ENCODE measurements at places on chromosomes 13 and 19.

DNA sequence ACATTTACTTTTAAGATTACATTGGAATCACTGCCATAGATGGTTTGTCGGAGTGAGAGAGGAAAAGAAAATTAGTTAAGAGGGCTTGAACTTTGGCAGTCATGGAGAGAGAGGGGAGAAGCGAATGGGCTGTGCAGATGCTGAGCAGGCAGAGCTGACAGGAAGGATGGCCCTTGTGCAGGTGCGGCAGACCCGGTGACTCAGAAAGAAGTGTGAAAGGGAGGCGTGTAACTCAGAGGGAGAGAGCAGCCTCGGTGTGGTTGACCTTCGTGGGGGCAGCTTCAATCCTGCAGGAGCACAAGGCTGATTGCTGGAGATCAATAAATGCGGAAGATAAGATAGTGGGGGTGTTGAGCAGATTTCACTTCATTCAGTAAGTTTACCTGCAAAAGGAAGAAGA lies 76.9 kb downstream of the TNFSF13B start:
- DNase-seq, result no peak

GRCh38 chr19:37999309-38000213 lies 92.6 kb downstream of the SIPA1L3 start:
- DNase-seq, result no peak

DNA sequence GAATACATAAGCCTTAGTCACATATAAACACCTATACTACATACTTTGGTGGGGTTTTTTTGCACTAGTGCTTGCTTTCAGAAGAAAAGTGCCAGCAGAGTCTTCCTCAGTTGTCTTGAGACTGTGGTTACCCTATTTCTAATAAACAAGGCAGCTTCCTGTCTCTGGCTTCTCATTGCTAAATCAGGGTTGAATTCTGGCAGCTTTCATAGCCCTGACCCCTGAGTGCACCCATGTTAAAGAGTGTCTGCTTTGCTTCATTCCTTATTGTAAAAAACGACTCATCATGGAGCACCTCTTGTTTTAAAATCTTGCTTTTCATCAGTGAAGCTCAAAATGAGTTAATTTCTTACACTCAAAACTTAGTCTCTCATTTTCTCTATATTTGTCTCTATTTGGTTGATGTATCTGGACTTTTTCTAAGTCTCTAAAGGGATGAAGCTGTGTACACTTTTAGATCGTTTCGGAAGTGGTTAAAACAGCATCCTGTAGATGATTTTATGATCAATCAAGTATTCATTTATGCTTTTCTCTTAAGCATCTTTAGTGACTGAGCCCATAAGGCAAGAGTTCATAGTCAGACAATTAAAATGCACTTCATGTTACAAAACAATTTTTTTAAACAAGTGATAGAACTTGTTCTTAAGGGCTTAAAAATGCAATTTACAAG lies 72.1 kb downstream of the KLF12 start:
- DNase-seq, result no peak

DNA sequence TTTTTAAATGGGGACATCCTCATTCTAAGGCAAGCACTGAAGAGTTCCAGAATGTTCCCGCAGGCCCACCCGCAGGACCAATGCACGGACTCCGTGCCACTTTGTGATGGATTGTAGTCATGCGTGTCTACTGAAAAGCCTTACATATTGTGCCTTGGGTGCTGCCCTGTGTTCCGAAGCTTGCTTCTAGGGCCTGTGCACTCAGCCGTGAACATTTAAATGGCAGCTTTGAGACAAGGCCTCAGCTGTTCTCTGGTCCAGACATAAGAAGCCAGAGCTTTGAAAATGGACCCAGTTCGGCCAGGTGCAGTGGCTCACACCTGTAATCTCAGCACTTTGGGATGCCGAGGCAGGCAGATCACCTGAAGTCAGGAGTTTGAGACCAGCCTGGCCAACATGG lies 75.3 kb upstream of the CACNA1A start:
- no peak for DNase-seq

GRCh38 chr19:44627631-44628030 lies 14.3 kb downstream of the IGSF23 start:
- DNase-seq, result no peak

DNA sequence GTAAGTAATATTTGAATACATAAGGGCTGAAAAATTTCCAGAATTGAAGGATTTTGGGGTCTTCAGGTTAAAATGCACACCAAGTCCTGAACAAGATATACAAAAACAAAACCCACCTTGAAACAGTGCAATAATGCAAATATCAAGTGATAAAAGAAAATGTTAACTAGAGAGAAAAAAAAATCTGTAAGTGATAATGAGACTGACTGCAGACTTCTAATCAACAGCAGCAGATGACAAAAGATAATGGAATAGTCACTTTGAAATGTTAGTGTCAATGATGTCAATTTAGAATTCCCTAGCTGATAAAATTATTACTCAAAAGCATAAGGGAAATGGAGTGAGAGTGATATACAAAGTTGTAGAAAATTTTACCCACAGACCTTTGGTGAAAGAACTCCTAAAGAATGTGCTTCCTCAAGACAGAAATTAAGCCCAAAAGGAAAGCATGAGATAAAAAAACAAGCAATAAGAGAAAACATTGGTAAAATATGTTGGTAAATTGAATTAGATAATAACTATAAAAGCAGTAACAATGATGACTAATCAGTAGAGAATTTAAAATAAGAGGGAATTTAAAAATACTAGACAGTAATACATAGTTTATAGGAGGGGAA lies 12.4 kb upstream of the DGKH start:
- DNase-seq, result no peak

Measured in stimulated activated CD8-positive, alpha-beta memory T cell treated with anti-CD3 and anti-CD28 coated beads, Interleukin-4, amount 100 ng/mL, for 1 hour (primary cell).